T-helper 2 cell treated with Interferon-gamma antibody and Interleukin-4, amounts not matched to agents 100 ng/mL and 5 ng/mL, for 36 hours (primary cell): ENCODE measurements at places on chromosomes 7 and 10. TPM values are rescaled to one million over a fixed set of nuclear protein-coding genes. Genes with fewer than 3 reads are reported as not detected.

NRCAM gene
- 0.16 TPM in 1 of 2 replicates, not detected in the other for total RNA-seq

CDC14C gene
- total RNA-seq = not detected in 2 replicates

AQP1 gene
- 0.11 TPM in 1 of 2 replicates, not detected in the other for total RNA-seq

PLAC9 gene
- total RNA-seq = not detected in 2 replicates

CYP3A4 gene
- not detected in 2 replicates for total RNA-seq
